ENCODE measurements at places on chromosomes 13 and 19.

- DNase-seq, result no peak
Observed at GRCh38 chr19:47503130-47503825, 11.6 kb downstream of the NAPA start.

- DNase-seq, result peak; percentile 78
Observed at GRCh38 chr19:7515645-7516151, at the start of gene ZNF358. TSS of gene ZNF358 (plus strand) at chr19:7516103. CDS start at chr19:7519243, 3,140 bp downstream.

GRCh38 chr19:29173896-29174295, 39.1 kb downstream of the UQCRFS1 start:
- no peak for DNase-seq

- no peak for DNase-seq
Observed at GRCh38 chr19:42121036-42121621, 11.1 kb downstream of the POU2F2 start.

- no peak for DNase-seq
Observed at GRCh38 chr13:93375491-93375890, 148.9 kb downstream of the GPC6 start.

DNA sequence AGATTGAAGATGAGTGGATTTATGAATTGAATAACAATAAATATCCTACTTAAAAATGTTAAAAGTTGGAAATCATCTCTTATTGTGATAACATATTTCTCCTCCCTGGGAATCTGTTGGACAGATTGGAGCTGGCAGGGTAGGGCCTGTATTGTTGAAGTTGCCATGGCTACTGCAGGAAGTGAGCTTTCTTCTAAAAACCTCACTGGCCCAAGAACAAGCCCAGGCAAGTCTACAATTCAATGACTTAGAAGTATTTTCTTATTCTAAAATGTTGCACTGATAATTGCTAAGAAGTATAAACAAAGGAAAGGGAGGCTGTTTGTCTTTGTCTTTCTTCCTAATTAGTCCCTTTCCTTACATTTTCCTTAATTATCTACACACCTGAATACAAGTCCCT, 112.1 kb downstream of the DLEU7 start:
- peak; percentile 56 for DNase-seq

GRCh38 chr19:38650911-38651584, 3.6 kb downstream of the ACTN4 start:
- DNase-seq, result peak; percentile 81

GRCh38 chr19:1856345-1856697, 7.1 kb downstream of the KLF16 start:
- DNase-seq, result no peak

- DNase-seq, result no peak
Observed at GRCh38 chr13:43072394-43072793, 49.0 kb downstream of the DNAJC15 start.

- peak; percentile 39 for DNase-seq
Observed at GRCh38 chr13:114229506-114229905, 5.2 kb upstream of the CDC16 start.

GRCh38 chr19:5089283-5089682, 120.4 kb downstream of the KDM4B start:
- no peak for DNase-seq

DNA sequence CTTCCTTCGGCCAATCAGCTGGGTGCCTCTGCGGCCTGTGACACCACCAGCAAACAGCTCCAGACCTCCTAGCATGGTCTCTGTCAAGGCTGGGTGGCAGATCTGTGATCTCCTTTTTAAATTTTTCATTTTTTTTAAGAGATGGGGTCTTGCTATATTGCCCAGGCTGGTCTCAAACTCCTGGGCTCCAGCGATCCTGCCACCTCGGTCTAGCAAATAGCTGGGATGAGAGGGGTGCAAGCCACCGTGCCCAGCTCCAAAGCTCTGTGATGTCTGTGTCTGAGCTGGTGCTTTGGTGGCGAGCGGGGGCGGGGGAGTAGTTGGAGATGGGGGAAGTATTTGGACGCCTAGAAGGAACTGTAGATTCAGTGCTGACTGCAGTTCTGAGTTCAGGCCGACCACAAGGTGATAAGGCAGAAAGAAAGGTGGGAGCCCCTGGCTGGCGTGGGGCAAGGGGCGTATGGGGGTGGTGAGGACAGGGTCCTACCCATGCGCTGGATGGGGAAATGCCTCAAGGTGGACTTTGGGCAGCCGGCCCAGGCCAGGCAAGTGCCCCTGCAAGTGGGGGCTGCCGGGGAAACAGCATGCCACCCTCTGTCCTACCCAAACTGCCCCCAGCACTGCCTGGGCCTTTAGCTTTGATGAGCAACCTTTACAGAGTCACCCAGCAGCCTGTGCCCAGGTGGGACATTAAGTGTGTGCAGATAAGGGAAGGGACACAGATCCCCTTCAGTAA, 5.5 kb downstream of the DPP9 start:
- DNase-seq, result no peak

DNA sequence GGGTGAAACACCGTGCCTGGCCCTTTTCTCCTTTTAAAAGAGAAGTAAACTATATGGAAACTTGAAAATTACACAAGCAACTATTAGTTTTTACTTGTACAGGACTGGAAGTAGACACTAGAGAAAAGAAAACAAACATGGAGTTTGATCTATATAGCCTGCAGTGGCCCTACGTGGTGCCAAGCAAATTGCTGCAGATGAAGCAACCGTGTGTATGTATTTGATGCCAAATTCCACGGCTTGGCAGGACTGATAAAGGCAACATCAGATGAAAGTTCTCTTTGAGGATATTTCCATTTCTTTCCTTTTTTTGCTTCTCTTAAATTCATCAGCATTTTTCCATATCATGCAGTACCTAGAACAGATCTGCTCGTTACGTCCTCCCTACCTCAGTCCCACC, 49.8 kb downstream of the ATP8A2 start:
- DNase-seq, result no peak

DNA sequence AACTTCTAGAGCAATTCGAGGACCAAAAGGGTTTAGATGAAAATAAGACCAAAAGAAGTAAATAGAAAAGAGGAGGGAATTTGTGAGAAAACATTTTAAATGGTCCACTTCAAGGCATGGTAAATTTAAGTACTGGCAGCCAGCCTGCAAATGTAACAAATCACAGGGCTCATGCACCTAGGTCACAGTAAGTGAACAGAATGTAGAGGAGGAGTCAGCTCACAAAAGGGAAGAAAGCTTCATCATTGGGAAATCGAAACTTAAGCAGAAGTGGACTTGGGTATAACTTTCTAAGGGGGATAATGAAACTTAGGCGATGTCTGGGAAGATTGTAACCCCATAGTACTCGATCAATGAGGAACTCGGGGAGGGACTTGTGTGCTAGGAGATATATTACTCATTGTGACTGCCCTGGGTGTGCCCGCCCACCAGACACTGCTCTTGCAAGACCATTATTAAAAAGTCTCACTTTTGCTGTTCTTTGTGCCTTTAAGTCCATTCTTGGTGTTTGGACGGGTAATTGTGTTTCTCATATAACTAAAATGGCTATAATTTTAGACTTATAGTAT, 1053.6 kb upstream of the MIR17HG start:
- no peak for DNase-seq

- DNase-seq, result no peak
Observed at GRCh38 chr13:72121466-72121865, 254.5 kb upstream of the DACH1 start.

GRCh38 chr13:42405665-42406390, 133.9 kb downstream of the AKAP11 start:
- DNase-seq, result peak; percentile 21

GRCh38 chr13:95484052-95484451, 68.5 kb upstream of the CLDN10 start:
- DNase-seq, result no peak

- DNase-seq, result peak; percentile 14
Observed at GRCh38 chr19:17420475-17420924, 653 bp downstream of the MVB12A start.

- peak; percentile 10 for DNase-seq
Observed at GRCh38 chr13:53601113-53601512, 572.5 kb downstream of the OLFM4 start.

GRCh38 chr13:75415694-75416093, 66.3 kb downstream of the TBC1D4 start:
- DNase-seq, result peak; percentile 90

GRCh38 chr19:48424694-48425219, 21.0 kb upstream of the GRWD1 start:
- peak; percentile 86 for DNase-seq

GRCh38 chr13:68509734-68510621, 1279.8 kb upstream of the PCDH9 start:
- no peak for DNase-seq

- peak; percentile 25 for DNase-seq
Observed at GRCh38 chr13:44932850-44933251, 56.4 kb downstream of the NUFIP1 start.

DNA sequence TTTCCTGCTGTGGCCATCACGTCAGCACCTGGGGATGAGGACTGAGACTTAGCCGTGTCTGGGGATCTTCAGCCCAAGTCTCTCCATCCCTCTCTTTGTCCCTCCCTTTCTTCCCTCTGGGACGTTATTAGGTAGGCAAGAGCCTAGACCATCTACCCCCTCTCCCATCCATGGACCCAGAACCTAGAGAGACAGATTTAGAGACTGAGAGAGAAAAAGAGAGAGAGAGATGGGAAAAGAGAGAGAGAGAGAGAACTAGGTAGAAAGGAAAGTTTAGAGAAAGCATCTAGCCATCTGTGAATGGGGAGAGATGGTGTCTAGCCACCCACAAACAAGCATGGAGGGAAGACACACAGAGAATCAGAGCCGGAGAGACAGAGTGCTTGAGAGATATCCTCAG, 473 bp downstream of the KLK4 start:
- no peak for DNase-seq

- DNase-seq, result no peak
Observed at GRCh38 chr13:93356469-93356868, 129.9 kb downstream of the GPC6 start.

GRCh38 chr13:40401911-40402776, 264.3 kb downstream of the FOXO1 start:
- peak; percentile 90 for DNase-seq

DNA sequence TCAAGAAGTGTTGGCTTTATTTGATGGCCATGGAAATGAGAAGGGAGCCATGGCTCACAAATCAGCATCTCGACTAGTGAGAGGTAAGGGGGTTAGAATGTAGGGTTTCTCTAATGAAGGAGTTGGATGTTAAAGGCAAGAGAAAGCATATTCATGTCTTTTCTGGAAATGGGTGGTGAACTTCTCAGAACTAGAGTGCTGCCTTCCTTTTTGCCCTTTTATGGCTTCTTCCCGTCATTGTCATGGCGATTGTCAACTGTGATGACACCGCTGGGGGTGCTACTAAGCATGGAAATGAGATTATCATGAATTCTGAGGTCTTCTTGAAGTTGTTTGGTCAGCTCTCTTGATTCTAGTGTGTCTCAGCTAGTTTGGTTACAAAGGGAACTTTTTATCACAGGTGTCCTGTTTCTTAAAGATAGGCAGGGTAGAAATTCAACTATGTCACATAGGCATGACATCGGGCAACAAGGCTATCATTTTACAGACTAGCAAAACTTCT, 180.4 kb downstream of the LIG4 start:
- no peak for DNase-seq

- DNase-seq, result no peak
Observed at GRCh38 chr13:36431204-36432105, 840 bp upstream of the CCNA1 start.

- DNase-seq, result no peak
Observed at GRCh38 chr13:79297128-79297527, 108.9 kb downstream of the RBM26 start.

GRCh38 chr13:105105471-105105870, 1430.0 kb downstream of the EFNB2 start:
- no peak for DNase-seq

All from fibroblast of skin of right biceps (primary cell).